ENCODE measurements at places on chromosomes 1 and 21.
A peak's percentile ranks its signal among the peaks of the same experiment; 100 is the strongest.

GRCh38 chr1:219173434-219173757 lies 282 bp upstream of the LYPLAL1 start:
- no peak for DNase-seq

DNA sequence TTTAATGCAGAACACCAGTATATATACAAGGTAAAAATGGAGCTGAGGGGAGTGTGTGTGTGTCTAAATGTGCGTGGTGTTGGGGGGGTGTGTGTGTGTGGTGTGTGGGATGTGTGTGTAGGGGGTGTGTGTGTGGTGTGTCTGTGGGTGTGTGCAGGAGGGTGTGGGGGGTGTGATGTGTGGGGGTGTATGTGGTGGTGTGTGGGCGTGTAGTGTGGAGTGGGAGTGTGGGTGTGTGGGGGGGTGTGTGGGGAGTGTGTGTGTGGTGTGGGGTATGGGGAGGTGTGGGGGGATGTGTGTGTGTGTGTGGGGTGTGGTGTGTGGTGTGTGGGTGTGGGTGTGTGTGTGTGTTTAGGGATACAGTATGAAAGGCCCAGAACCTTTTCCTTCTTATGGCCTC lies 202.3 kb upstream of the CACYBP start:
- no peak for DNase-seq

GRCh38 chr1:7940745-7941436 lies at the start of gene TNFRSF9:
Gene TNFRSF9 (minus strand): TSS chr1:7940839. CDS start chr1:7939994, 845 bp downstream.
- no peak for DNase-seq

DNA sequence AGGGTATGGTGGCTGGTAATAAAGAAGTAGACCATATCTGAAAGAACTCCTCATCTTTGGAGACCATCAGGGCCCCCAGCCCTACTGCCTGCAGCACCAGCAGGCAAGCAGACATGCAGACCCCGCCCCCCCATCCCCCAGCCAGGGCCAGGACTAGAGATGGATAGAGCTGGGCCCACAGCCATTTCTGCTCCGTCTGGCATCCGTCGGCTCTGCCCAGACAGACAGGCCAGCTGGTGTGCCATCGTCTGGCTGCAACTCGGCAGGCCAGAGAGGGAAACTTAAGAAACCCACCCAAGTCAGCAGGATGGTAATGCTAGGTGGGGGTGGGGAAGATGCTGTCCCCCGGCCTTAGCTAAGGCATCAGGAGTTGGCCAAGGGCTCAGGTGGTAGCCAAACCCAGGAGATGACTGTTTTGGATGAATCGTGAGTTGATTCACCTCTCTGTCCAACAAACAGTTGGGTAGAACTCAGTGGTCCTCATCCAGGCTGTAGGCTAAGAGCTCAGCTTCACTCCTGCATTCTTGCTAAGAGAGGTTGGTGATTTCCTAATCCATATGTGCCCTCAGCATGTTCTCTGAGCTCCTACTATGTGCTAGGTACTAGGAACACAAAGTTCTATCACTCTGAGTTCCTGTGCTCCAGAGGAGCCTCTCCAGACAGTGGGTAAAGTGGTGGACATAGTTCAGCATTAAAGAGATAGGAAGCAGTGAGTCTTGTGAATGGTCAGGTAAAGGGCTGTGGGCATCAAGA lies 23.2 kb upstream of the TMEM222 start:
- no peak for DNase-seq

DNA sequence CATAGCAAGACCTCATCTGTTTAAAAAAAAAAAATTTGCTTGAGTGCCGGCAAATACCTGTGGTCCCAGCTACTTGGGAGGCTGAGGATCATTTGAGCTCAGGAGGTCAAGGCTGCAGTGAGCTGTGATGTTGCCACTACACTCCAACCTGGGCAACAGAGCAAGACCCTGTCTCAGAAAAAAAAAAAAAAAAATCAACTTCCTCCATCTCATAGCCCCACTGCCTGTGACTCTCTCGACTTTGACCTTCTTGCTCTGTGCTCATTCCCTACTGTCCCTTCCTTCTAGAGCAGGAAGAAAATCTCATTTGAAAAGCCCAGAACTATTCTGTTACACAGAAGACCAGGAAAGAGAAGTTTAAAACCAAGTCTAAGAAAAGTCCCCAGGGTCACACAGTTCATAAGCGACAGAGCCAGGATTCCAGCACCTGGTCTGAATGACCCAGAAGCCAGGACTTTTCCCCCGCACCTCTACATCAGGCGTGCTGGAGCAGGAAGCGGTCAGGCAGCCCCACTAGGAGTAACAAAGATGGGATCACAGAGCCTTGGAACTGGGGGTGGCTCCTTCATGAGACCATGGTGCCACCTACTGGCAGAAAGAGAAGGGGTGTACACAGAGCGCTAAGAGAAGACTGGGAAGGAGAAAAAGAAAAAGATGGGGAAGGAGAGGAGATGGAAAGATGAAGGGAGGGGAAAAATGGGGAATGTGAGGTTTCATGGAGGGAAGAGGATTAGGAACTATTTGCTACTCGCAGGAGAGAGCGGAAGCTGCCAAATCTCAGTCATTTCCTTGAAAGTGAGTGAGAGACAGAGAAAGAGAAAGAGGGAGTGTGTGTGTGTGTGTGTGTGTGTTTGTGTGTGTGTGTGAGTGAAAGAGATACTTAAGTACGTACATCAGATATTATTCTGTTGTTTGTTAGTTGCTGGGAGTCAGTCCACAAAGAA lies 3.1 kb upstream of the P3R3URF start:
- DNase-seq, result peak; percentile 92

GRCh38 chr1:108063703-108064102 lies 98.7 kb upstream of the VAV3 start:
- DNase-seq, result no peak

- DNase-seq, result peak; percentile 82
These were observed 28.3 kb downstream of the CAPZB start for GRCh38 chr1:19456968-19457441.

GRCh38 chr1:232925421-232926220 lies 24.8 kb upstream of the NTPCR start:
- no peak for DNase-seq

GRCh38 chr1:155253797-155254196 lies 1.5 kb downstream of the ENTREP3 start:
- DNase-seq, result no peak

DNA sequence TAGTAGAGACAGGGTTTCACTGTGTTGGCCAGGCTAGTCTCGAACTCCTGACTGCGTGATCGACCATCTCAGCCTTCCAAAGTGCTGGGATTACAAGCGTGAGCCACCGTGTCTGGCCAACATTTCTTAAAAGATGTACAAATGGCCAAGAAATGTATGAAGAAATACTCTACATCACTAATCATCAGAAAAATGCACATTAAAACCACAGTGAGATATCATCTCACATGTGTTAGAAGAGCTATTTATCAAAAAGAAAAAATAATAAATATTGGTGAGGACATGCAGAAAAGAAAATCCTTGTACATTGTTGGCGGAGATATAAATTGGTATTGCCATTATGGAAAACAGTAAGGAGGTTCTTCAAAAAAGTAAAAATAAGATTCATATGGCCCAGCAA lies 33.6 kb upstream of the TNFSF18 start:
- DNase-seq, result no peak

DNA sequence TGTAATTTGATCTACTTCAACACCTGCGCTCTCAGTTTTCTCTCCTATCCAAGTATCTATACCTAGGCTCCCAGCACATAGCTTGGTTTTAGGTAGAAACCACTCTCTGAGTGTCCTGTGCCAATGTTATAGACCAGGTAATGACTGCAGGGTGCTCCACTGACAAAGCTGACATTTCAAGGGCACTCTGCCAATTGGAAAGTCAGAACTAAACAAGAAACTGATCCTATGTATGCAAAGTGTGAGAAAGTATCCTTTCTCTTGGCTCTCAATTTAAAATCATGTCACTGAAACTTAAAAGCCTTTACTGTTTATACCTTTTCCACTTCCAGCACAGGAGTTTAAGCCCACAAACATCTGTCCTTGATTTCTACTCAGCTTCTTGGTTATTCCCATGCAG lies 45.0 kb upstream of the AIM2 start:
- no peak for DNase-seq

DNA sequence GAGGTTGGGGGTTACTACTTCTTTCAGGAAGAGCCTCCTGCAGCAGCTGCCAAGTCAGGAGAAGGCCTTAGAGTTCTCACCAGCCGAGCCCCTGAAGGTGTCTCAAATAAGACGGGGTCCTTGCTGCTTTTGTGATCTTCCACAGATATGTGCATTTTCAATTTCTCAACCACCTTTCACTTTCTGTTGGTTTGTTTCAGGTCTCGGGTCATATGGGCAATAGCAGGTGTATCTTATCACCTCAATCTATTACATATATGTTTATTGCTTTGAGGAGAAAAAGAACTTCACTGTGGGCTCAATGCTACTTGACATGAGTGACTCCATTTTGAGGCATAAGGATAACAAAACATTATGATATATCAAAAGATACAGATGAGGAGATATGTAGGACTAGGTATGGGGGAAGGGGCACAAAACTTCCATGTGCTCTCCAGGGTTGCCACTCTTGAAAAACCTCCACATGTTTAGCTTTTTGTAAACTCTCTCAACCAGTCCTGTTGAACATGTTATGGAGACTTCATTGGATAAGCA lies 1171.4 kb upstream of the ADGRL2 start:
- no peak for DNase-seq

Data from NCI-H2171 treated with DMSO at 0.1 percent for 48 hours (cell line).